Left lung (tissue), 14 donors: ENCODE measurements at places on chromosomes 4 and X.

- DNase-seq, result no peak
Measured at GRCh38 chr4:143375326-143376073, 38.8 kb downstream of the GAB1 start.

DNA sequence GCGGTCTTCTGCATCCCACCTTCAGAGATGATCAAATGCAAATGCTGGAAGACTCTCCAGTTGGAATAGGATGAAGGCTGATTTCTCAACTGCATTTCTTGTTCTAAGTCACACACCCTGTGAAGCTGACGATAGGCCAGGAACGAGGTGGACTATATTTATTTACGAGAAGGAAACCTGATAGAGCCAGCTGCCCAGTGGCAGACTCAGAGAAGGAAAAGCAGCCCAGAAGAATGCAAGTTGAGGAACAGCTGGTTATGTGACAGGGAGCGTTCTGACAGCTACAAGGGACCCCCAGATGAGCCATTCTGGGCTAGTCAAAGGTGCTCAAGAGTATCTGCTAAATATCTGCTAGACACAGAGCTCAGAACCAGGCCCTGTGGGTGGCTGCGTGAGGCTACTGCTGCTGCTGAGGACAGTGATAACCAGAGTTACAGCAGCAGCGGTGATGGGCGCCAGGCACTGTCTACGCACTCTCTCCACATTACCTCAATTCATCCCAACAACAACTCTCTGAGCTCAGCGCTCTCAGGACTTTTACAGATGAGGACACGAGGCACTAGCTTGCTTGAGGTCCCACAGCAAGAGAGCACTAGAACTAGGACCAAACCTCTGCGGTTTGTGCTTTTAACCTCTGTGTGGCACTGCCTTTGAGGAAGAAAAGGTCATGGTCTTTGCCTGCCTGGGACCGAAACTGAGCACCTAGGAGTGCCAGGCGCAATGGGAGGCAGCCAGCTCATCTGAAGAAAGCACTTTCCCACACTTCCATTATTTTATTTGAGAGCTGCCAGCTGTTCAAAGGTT lies 69.0 kb downstream of the GATB start:
- DNase-seq, result no peak

- no peak for DNase-seq
Measured at GRCh38 chrX:16445166-16445752, 204.7 kb upstream of the S100G start.

- DNase-seq, result no peak
Measured at GRCh38 chrX:20300822-20301221, 34.1 kb upstream of the RPS6KA3 start.

DNA sequence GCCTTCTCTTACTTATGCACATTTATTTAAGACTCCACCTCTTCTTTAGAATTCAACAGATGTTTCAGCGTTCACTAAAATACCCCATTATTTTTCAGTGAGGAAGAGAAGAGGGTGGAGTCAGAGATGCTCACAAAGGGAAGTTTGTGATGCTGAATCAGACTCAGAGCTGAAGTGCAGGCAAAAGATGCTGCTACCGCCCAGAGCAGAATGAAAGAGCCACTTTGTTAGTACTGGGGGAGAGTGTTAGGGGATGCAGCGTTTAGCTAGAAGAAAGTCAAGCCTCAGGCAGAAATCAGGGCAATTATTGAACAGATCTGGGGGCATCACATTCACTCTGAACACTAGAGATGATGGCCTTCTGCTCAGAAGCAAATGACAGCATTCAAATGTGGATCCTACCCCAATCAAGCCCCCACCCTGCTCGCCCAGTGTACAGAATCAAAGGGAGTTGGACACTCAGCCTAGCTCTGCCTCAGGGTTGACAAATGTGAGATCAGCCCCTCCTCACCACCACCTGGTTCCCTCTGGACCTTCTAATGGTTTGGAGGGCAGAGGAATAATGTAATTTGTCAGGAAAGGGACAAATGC lies 138.3 kb downstream of the UNC5C start:
- DNase-seq, result no peak
